SK-N-SH treated with all-trans-retinoic acid at 6 μM for 48 hours (cell line): ENCODE measurements at places on chromosomes 3 and 15.

GRCh38 chr3:11236588-11237461 lies 35.4 kb upstream of the ATG7 start:
- peak; percentile 44; the same call in 2 of the 3 replicates for ATAC-seq

- ATAC-seq: no peak
Measured at GRCh38 chr15:60002528-60003218, 1.4 kb upstream of the FOXB1 start.

DNA sequence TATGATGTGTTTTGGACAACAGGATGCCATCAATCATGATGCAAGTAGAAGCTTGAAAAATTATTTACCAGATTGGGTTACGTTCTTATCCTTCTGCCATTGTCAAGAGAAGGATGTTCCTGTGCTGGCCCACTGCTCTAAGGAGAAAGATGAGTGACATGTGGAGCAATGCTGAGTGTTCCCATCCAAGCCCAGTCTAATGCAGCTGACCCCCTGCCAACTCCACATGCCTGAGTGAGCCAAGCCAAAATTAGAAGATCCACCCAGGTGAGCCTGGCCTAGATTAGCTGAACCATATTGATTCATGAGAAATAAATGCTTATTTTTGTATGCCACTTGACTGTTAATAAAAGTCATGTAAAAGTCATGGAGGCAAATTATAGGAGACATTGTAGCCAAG lies 446.5 kb downstream of the CNTN3 start:
- no peak for ATAC-seq

DNA sequence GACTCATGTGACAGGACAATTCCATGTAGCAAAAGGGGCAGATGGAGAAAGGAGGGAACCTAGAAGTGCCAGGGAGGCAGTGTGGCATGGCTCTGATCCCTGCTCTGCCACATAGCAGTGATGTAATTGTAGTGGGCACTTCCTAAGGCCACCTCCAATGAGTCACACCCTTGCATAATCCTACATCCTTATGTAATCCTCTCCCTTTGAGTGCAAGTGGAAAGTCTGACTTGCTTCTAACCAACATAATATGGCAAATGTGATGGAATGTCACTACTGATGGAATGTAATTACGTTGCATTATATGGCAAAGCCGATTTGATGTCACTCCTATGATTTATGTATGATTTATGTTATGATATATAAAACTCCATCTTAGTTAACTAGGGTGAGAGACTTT lies 72.9 kb upstream of the ATP2C1 start:
- ATAC-seq: no peak

- ATAC-seq: no peak
Measured at GRCh38 chr3:195103623-195104022, 167.3 kb downstream of the XXYLT1 start.

DNA sequence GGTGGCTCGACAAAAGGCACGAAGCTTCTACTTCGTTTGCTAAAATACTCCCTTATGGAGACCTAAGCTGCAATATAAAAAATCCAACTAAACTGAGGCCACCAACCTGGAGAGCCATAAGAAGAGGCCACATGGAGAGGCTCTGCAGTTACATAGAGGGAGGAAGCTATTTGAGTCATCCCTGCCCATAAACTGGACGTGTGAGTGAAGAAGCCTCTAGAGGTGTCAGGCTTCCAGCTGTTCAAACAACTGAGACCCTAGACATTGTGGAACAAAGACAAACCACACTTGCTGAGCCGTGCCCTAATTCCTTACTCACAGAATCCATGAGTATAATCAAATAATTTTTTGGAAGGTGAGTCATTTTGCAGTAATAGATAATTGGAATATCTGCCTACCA lies 50.2 kb upstream of the GMNC start:
- ATAC-seq: no peak

DNA sequence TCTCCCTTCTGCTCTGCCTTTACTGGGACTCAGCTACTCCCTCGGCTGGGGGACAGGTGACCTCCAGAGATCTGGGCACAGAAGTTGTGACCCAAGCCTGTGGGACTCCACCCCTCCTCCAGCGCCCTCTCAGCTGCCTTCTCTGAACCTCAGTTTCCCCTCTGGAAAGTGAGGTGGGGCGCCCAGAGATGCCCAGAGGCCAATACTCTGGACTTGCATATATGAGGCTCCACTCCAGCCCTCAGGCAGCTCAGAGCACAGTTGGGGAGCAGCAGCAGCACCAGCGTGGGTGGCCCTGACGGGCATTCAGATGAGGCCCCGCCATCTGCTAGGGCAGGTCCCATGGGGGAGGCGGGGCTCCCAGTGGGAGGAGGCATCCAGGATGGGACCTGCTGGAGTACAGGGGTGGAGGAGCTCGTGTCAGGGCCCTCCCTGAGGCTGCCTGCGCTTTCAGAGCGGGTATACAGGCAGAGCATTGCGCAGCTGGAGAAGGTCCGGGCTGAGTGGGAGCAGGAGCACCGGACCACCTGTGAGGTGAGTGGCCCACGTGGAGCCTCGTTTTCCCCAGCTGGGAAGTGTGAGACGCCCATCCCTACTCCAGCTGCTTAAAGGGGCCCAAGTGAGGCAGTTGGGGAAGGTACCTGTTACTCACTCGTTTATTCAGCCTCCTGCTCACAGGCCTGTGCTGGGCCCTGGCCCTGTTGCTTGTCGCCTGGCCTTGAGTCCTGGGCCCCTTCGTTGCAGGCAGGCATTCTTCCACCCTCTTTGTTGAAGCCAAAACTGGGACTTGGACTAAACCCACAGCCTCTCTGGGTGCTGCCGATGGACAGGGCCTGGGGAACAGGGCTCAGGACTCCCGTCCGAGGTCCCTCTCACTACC lies 35.4 kb downstream of the PSTPIP1 start:
- no peak; the same call in 2 of the 3 replicates for ATAC-seq

- ATAC-seq: peak; percentile 56; the same call in 1 of the 3 replicates
Measured at GRCh38 chr3:113825090-113825489, 13.5 kb upstream of the GRAMD1C start.

- peak; percentile 40; the same call in 2 of the 3 replicates for ATAC-seq
Measured at GRCh38 chr3:127263586-127264231, 24.1 kb downstream of the PRR20G start.

DNA sequence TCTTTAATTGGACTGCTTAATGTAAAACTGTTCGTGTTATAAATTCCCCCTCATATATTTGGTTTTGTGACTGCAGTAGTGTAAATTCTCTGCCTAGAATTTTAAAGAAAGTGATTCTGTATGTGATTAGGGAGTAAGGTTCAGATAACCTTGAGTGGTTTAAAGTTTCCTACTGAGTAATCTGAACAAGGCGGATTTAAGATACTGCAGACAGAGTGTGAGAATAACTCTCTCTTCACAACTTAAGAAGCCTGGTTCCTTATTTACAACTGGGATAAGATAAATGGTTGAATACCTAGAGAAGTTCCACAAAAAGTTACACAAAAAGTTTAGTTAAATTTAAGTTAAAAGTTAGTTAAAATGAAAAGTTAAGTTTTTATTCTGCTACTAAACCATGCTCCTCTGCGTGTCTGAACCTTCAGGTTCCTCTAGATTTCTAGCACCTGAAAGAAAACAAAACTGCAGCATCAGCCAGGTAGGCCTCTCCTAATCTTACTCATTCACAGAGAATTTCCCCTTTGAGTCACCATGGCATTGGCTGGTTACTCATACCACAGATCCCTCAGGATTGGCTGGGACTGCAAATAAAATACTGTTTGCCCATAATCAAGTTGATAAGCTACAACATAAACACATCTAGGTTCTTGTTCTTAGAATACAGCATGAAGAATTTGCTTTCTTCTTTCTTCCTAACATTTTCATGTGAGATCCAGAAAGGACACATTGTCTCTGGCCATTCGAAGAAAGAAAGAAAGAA lies at the start of gene ARL14:
Gene ARL14, plus strand, starts transcription at position 614 of the 757 bp plus-strand sequence. CDS start 187 bp downstream, outside the sequence.
- no peak for ATAC-seq
